ENCODE measurements at places on chromosomes 5 and 9.

GRCh38 chr9:108618906-108619550 is 236.8 kb downstream of the ACTL7B start:
- ATAC-seq = no peak

- ATAC-seq = no peak
Measured at GRCh38 chr5:55902696-55903095, 51.5 kb downstream of the IL31RA start.

GRCh38 chr9:1366276-1366675 is 316.1 kb downstream of the DMRT2 start:
- no peak for ATAC-seq

GRCh38 chr9:104177676-104178075 is 83.6 kb downstream of the SMC2 start:
- ATAC-seq = no peak

GRCh38 chr5:4319478-4320128 is 724.0 kb downstream of the IRX1 start:
- ATAC-seq = no peak

- ATAC-seq = no peak
Measured at GRCh38 chr9:82673919-82674318, 389.0 kb downstream of the RASEF start.

- no peak for ATAC-seq
Measured at GRCh38 chr5:38655691-38656090, 99.2 kb upstream of the LIFR start.

GRCh38 chr9:99189186-99189585 is 32.6 kb downstream of the ALG2 start:
- ATAC-seq = no peak

GRCh38 chr9:28464481-28465216 is 891.4 kb upstream of the C9orf72 start:
- no peak for ATAC-seq

- ATAC-seq = no peak
Measured at GRCh38 chr5:90843443-90843842, 284.8 kb downstream of the ADGRV1 start.

- peak; percentile 52 for ATAC-seq
Measured at GRCh38 chr9:110255463-110256379, 586 bp downstream of the TXN start.

- ATAC-seq = no peak
Measured at GRCh38 chr5:68443091-68443490, 227.5 kb downstream of the PIK3R1 start.

GRCh38 chr5:132653716-132654115 is 4.3 kb upstream of the IL13 start:
- no peak for ATAC-seq

DNA sequence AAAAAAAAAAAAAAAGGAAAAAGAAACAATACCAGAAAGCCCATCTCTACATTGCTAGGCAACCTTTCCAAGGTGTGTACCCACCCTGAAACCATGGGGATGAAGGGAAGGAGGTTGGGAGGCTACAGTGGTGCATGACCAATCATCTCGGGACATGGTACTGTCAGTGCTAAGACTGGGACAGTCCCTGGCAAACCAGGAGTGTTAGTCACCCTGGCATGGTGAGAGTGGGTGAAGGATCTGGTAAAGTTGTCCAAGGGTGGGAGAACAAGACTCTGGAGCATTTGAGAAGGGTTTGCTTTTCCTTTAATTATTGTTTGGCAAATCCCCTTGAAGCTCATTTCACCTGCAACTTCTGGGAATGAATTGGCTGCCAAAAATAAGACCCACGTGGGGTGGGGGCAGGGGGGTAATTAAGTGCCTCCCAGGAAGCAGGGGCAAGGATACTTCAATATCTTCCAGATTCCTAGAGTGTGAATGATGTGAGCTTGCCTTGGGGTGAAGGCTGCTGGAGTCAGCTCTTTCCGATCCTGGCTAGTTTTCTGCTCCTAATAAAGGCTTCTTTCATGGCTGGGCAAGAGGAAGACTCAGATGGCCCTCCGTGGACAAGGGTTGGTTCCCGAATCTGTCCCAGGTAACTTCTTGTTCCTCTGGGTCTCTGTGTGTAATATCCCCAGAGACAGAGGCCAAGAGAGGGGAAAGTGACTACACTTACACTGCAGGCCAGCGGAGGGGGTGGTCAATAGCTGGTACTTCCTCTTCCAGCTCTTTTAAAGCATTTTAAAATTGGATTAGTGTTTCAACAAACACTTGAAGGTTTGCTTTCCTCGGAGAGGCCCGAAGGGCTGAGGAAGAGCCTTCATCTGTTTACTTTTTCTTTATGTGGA is 61.6 kb upstream of the SPRY4 start:
- ATAC-seq = no peak

GRCh38 chr5:156473269-156473908 is 146.4 kb downstream of the SGCD start:
- ATAC-seq = no peak

GRCh38 chr5:137264041-137264440 is 235.1 kb downstream of the SPOCK1 start:
- ATAC-seq = no peak

DNA sequence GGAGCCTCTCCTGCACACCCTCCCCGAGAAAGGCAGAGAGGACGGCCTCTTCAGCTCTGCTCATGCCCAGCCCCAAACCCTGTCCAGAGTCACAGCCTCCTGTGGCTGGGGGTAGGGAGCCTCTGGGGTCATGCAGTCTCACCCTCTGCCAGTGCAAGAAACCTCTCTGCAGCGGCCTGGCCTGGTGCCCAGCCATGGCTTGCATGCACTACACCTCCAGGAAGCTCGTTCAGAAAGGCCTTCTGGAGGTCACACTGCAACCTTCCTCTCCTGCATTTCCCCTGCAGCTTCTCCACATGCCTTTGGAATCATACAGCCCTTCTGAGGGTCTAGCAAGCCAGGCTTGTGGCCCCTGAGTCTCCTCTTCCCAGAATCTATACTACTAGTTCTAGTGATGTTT is 17.9 kb downstream of the CSF1R start:
- no peak for ATAC-seq

GRCh38 chr9:116647515-116647809 is 39.6 kb upstream of the TRIM32 start:
- ATAC-seq = no peak

DNA sequence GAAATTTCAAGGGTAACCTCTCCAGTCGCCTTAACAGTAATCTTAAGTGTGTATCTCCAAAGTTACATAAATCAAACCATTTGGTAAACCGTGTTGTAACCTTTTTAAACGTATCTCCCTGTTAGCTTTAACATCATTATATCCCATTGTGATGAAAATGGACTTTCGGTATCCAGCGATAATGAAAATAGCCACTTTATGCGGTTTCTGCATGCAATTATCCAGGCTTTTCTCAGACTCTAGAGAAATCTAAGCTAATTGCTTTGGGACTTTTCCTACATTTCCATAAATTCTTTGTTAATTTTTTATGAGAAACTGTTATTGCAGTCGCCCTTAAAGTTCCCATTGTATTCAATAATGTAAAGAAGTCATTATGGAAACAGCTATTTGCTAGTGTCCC is 170.7 kb downstream of the ZNF608 start:
- no peak for ATAC-seq

- no peak for ATAC-seq
Measured at GRCh38 chr9:25224309-25224708, 453.9 kb downstream of the TUSC1 start.

GRCh38 chr5:40681363-40682153 is 1.8 kb downstream of the PTGER4 start:
- ATAC-seq = peak; percentile 32

- no peak for ATAC-seq
Measured at GRCh38 chr5:143494162-143494561, 90.7 kb upstream of the NR3C1 start.

GRCh38 chr5:178394074-178394473 is 161.5 kb upstream of the PHYKPL start:
- ATAC-seq = no peak

DNA sequence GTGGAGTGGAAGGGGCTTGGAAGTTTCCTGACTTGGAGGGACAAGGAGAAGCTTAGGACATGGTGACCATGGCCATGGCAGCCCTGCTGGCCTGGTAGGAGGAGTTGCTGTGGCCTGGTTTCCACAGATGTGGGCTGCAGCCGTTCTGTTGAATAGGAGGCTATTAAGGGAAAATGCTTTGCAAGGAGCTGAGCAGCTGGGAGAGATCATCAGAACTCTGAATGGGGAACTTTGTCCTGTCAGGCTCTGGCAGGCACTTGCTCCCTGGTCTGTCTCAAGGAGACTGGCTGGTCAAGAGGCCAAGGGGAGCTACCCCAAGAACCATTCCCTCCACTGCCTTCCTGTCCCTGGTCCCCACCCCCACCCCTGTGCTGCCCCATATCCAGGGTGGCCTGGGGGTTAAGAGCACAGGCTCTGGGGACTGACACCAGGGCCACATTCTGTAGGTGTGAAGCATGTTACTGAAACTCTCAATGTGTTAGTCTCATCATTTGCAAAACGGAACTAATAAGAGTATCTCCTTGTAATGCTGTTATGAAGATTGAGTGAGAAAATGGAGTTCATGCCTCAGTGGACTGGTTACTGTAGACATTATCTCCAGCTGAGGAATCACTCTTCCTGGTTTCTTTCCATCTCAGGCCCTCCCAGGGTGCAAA is 84.0 kb upstream of the ARAP3 start:
- ATAC-seq = no peak

- no peak for ATAC-seq
Measured at GRCh38 chr9:5543875-5544702, 33.8 kb downstream of the PDCD1LG2 start.

- ATAC-seq = no peak
Measured at GRCh38 chr5:176560364-176560763, 11.2 kb downstream of the CDHR2 start.

DNA sequence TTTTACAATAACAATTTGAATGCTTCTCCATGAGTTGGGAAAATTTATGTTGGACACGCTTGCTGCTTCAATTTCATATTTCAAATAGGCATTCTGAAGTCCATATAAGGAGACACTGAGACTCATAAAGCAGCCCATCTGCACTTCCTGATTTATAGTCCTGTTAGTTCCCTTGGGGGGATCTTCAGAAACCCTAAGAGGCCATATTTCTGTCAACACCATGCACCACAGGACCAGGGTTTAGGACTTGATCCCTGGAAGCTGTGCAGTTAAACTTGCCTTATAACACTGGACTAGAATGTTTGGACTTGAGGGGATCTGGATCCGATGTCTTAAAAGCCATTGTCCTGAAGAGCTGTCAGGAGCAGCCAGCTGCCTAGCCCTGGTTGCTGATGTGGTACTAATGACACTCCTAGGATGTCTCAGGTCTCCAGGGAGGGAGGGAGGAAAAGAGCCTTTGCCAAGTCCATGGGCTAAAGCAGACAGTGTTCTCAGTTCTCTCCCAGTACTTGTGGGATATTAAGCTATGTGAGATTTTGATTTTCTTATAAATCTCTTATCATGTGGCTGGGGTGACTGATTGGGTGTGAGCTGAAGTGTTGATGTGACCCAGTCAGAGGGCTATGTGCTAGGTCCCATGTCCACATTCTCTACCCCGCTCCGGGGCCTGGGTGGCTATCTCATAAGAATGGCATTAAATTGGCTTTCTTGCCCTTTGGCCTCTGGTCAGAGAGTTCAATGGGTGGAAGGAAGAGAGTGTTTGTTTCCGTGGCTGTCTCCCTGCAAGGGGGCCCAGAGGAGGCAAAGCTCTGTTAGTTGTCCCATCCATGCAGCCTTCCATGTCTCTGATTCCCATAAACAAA is 399.8 kb downstream of the OSTF1 start:
- no peak for ATAC-seq

GRCh38 chr9:2299156-2299842 is 284.2 kb downstream of the SMARCA2 start:
- no peak for ATAC-seq

GRCh38 chr5:5588887-5589826 is 166.7 kb downstream of the ICE1 start:
- ATAC-seq = no peak

DNA sequence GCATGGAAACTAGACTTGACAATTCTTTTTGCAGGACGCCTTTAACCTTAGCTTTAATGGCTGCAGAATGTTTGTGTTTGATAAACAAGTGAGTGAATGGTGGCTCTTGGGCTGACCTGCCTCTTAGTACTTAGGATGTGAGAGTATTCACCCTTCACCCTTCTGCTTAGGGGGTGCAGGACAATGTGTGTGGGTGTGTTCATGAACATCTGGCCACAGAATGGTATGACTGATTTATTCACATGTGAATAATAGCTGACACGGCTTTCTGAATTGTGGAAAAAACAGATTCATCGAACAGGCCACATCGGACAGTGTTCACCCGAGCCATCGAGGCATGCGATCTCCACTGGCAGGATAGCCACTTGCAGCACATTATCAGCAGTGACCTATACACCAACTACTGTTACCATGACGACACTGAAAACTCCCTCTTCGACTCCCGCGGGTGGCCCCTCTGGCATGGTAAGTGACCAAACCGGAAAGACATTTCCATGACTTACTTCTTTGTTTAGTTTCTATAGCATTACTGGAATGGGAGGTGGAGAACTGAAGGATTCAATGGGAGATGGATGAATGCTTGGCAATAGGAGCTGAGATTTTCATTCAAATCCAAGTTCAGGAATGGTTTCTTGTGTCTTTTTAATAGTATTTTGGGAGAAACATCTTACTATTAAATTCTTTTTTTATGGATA is 193.6 kb downstream of the ZSWIM6 start:
- ATAC-seq = no peak

DNA sequence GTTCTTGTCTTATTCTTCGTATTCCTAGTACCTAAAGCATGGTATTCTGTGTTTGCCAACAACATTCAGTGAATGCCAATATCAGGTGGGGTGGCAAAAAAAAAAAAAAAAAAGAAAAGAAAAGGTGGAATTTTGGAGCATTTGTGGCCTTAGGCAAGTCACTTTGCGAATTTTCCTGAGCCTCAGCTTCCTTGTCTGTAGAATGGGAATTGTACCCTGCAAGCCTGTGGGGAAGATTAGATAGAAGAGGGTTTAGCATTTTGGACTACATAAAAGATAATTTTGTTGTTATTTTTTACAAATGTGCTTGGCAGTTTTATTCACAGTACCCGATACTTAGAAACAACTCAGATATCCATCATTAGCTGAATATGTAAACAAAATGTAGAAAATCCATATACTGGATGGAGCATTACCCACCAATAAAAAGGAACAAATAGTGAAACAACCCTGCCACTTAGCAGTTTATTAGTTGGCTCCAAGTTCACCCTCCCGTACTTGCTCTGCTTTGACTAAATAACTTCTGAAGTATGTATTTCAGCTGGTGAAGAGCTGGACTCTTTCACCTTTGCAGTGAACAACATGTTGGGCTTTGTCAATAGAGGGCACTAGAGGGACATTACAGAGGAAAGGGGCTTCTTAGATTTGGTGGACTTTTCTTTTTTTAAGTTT is 13.6 kb downstream of the UBE2D2 start:
- peak; percentile 47 for ATAC-seq

GRCh38 chr5:143251190-143251589 is 152.3 kb downstream of the NR3C1 start:
- ATAC-seq = no peak

DNA sequence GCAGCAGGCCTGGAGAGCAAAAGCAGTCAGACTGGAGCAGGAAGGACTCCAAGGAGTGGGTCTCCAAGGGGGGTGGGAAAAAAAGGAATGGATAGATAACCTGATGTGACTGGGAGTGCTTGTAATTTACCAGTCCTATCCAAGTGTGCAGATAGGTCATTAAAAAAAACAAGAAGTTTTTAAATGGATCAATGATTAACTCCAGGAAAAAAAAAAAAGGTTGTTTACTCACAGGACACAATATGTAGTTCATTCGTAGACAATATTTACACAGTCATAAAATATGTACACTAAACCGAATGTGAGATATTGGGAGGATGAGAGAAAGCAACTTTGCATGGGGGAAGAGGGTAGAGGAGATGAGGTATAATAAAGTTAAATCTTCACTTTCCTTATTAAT is 20.4 kb downstream of the ZBTB5 start:
- ATAC-seq = no peak

- no peak for ATAC-seq
Measured at GRCh38 chr5:115366223-115366622, 69.8 kb upstream of the CCDC112 start.
